Progenitor cell of endocrine pancreas (in vitro differentiated cells): ENCODE measurements at places on chromosomes 11 and 22. TPM values are rescaled to one million over a fixed set of nuclear protein-coding genes. Genes with fewer than 3 reads are reported as not detected.
A peak's percentile ranks its signal among the peaks of the same experiment; 100 is the strongest.

DNA sequence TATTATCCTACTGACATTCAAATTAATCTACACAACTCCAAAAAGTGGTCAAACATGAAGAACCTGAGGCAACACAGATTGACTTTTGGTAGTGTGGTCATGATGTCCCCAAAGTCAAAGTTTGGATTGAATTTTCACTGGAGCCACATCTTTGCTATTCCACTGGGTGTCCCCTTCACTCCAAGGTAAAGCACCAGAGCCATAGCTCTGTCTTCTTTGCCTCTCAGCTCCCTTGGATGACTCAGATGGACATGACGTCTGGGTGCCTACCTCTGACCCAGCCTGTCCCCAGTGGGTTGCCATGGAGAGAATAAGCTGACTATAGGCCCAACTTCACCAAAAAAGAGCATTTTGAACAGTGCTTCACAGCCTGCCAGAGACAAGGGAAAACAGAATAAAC lies 57.4 kb upstream of the ARHGAP42 start:
- DNase-seq, result no peak

- DNase-seq, result no peak
Measured at GRCh38 chr11:2564588-2565425, 120.0 kb downstream of the KCNQ1 start.

- DNase-seq, result no peak
Measured at GRCh38 chr22:19376971-19377370, 54.6 kb downstream of the HIRA start.

DNA sequence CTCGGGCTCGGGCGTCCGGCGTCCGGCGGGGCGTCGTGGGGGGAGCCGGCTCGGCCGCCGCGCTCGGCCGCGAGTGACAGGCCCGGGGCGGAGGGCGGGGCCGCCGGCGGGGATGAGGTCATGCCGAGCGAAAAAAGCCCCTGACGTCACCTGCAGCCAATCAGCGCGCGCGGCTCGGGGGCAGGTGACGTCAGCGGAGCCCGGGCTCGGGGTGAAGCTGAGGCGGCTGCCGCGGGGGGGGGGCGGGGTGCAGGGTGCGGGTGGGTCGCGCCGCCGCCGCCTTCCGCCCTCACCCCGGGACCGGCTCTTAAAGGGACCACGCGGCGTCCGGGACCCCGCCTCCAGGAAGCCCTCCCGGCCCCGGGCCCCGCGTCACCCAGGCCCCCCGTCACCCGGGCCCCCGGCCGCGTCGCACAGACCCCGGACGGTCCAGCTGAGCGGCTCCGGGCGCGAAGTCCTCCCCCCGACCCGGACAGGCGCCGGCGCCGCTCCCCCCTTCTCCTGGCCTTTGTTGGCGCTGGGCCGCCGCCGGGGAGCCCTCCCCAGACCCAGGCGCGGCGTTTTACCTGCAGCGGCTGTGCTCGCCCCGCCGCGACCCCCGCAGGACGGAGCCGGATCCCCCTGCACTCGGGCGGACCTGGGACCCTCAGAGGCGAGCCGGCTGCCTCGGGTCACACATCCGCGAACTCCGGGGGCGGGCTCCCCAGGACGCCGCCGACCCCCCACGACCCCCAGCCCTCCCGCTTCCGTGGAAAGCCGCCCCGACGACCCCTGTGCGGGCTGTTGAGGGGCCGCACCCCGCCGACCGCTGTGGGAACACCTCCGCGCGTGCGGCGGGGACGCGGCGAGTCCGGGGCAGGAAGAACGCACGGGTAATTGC lies at the start of gene DUSP8:
DUSP8 (minus strand) TSS at position 75 of the 880 bp plus-strand sequence. CDS start 6,445 bp downstream, outside the sequence.
- peak; percentile 87 for DNase-seq

DNA sequence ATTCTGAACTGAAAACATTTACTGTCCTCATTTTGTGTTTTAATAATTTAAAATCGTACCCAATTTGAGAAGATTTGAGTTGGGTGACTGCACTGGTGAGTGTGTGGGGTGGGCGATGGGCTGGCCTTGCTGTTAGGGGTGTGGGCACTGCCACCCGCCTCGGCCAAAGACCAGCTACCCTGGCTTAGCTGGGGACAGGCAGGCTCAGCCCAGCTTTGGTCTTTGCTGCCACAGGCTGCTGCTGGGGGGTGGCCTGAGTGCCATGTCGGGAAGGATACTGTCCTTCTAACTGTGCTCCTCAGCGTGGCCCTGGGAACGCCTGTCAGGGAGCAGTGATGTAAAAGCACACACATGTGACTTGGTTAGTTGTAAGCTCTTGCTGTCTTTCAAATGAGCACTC lies 22.3 kb downstream of the FAM118A start:
- no peak for DNase-seq

The TMPRSS5 gene
- total RNA-seq, result 1.8 and 2.6 TPM in 2 replicates

The SYT8 gene
- 0.69 and 1.5 TPM in 2 replicates for total RNA-seq

The OPCML gene
- total RNA-seq, result 0.82 and 1.7 TPM in 2 replicates

The CEND1 gene
- total RNA-seq, result not detected in 2 replicates

The CRYBA4 gene
- not detected in 2 replicates for total RNA-seq

The RNF169 gene
- total RNA-seq, result 23.5 and 24.0 TPM in 2 replicates
